ENCODE measurements at places on chromosomes 2 and 18. TPM values are rescaled to one million over a fixed set of nuclear protein-coding genes. Genes with fewer than 3 reads are reported as not detected.

DSC3 gene
- 0.85 TPM for total RNA-seq

CNNM4 gene
- 2.7 TPM for total RNA-seq

TDRD15 gene
- total RNA-seq = not detected

XRCC5 gene
- 45.4 TPM for total RNA-seq

DSG4 gene
- total RNA-seq = not detected
